Endothelial cell of umbilical vein (primary cell): ENCODE measurements at places on chromosomes 2 and 18. TPM values are rescaled to one million over a fixed set of nuclear protein-coding genes. Genes with fewer than 3 reads are reported as not detected.

C2orf49 gene
- 15.0 and 16.0 TPM in 2 replicates for total RNA-seq

ZNF24 gene
- 38.6 and 40.2 TPM in 2 replicates for total RNA-seq

- no peak for DNase-seq
Measured at GRCh38 chr18:48667276-48668254, 128.7 kb downstream of the CTIF start.

- no peak for DNase-seq
Measured at GRCh38 chr2:25029183-25029554, 12.7 kb upstream of the EFR3B start.

DNA sequence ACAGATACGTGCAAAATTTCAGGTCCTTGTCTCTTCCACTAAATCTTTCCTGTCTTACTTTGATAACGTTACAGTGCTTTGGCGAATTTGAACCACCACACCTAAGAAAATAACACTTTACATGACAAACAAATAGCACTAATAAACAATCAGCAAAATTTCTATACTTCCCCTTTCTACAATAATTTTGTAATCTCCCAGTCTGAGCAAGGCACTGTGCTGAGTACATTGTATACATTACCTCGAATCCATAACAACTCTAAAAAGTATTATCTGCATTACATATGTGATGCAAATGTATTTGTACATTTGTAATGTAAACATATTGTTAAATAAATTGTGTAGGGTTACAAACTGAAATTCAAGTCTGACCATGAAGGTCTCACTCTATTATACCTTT, 49.9 kb downstream of the RTN4 start:
- DNase-seq, result no peak

GRCh38 chr2:42125841-42126594, 43.1 kb upstream of the EML4 start:
- no peak for DNase-seq

- no peak for DNase-seq
Measured at GRCh38 chr2:64442801-64443429, 11.0 kb upstream of the LGALSL start.

DNA sequence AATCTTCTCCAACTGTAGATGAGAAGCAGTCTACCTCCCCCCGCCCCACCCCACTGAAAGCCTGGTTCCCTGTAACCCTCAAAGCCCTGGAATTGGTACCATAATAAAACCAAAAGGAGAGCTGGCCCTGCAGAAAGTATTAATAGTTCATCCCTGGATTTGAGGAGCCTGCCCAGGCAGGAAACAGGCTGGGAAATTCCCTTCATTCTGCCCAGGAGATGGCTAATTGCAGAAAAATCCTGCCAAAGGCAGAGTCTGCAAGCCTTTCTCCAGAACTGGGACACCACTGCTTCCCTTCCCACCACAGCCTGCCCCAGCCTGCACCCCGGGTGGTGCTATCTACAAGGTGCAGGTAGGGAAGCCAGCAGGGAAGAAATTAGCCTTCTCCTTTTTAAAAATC, 16.3 kb downstream of the GKN2 start:
- peak; percentile 35 for DNase-seq

DNA sequence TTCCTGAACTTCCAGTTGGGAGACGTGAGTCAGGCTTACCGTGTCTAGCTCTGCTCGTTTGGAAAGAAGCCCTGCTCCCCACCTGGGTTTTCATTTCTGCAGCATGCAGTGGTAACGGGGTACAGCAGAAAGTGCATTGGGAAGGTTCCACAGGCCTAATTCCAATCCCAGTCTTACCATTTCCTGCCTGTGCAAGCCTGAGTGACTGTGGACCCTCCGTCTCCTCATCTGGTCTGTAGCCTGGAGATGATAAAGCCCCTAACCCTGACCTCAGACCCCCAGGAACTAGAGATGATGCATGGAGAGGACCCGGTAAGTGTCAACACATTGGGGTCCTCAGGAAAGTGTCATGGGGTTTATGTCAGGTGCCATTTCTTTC, 5.8 kb upstream of the PSD4 start:
- DNase-seq, result no peak
